ENCODE measurements at places on chromosomes 2 and 18.

DNA sequence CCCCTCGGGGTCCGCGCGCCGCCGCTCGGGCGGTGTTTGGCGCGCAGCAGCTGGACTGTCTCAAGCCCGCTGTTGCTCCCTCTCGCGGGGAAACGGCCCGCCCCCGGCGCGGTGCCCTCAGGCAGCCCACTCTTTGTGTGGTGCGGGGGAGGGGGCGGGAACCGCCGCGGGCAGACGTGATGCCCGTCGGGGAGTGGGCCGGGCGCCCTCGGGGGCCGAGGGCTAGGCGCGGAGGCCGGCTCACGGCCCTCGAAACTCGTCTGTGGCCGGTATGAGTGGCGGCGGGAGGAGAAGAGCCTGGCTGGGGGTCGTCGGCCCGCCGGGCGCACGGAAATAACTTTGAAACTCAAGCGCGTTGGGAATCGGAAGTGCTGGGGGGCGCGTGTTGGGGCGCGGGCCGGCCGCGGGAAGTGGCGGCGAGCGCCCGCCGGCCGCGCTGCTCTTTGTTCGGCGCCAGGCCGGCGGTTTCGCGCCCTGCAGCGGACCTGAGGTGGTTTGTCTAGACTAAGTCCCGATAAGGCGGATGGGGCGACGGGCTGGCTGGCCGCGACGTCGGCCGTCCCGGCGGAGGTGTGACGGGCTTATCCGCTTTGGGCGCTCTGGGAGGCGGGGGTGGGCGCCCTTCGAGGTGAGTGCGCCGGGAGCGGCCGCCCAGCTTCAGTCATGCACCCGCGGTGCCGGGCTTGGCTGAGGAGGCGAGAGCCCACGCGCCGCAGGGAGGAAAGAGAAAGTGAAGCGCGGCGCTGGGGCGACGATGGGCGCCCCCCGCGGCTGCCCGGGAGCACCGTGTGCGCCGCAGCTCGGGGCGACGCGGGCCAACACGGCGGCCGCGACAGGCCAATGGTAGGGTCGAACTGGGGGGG is 679 bp downstream of the PTMA start:
- peak; percentile 45 for DNase-seq

DNA sequence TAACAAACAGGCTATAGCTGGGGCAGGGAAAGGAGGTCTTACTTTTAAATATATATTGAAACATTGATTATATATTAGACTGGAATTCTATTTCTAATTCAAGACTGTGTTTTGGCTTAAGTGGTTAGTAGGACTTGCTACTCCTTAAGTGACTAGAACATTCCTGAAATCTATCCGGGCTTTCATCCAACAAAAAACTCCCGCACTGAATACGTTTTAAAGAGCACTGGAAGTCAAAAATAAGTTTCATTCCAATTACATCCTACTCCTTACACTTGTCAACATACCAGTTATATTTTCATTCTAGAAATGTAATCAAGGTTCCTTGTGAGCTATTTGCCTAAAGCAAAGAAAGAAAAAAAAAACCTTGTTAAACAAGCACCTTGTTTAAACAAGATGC is 204.6 kb downstream of the SP3 start:
- DNase-seq = no peak

DNA sequence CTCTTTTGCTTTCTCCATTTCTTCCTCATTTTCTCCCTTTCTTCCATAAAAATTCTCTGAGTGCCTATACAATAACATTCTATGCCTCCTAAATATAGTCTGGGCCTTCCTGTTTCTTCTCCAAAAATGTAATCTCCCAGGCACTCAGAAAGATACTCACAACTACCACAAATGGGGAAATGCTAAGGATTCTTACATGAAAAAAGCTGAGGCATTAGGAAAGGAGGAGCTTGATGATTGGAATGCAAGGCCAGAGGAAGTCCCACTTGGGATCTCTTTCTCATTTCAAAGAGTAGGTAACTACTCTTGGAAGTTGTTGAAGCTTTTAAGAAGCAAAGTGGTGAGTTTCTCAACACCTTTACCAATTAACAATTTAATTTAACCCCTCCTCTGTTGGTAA is 3.4 kb downstream of the VSNL1 start:
- DNase-seq = no peak

GRCh38 chr18:2281086-2281485 is 290.2 kb downstream of the METTL4 start:
- no peak for DNase-seq

DNA sequence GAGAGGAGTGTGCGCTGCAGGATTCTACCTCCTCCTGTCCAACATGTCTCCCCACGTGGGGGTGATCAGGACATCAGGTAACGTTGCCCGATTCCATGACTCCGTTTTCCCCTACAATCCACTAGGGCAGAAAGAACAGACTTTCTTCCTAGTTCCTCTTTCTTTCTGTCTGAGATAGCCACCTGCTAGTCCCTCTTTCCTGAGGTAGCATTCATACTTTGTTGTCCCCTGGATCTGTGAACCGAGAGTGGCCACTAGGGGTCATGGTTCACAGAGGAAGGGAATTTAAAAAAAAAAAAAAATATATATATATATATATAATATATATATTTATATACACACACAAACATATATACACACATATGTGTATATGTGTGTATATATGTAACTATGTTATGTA is 210.0 kb upstream of the ZNF521 start:
- no peak for DNase-seq

DNA sequence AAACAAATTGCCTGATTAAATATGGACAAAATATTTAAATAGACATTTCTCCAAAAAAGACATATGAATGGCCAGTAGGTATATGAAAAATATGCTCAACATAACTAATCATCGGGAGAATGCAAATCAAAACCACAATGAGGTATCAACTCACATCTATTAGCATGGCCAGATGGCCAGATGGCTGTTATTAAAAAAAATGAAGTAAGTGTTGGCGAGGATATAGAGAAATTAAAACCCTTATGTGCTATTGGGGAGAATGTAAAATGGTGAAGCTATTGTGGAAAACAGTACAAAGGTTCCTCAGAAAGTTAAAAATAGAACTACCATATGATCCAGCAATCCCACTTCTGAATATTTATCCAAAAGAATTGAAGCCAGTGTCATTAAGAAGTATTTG is 272.3 kb upstream of the ZNF804A start:
- no peak for DNase-seq

GRCh38 chr2:150478200-150478974 is 9.1 kb downstream of the RND3 start:
- no peak for DNase-seq

GRCh38 chr18:76455003-76455676 is 39.9 kb downstream of the ZNF516 start:
- DNase-seq = no peak

GRCh38 chr2:198220763-198221610 is 416.6 kb downstream of the PLCL1 start:
- no peak for DNase-seq

- no peak for DNase-seq
These were observed 8.0 kb upstream of the ANO7 start for GRCh38 chr2:241180495-241180894.

DNA sequence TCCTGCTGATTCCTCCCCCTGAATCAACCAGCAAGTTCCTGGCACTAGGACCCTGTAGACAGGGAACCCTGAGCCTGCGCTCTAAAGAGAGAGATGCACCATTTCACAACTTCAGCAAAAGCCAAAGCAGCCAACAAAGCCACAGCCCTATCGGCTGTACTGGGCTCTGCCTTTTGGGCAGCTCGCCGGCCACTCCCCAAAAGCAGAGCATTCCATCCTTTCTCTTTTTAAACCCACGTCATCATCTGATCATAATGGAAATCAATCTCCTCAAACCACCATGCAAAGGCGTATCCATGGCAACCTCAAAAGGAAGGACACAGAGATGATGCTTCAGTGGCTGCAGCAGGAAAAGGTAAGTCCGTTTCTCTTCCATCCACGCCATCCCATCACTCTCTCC is 5.3 kb upstream of the DCTN1 start:
- no peak for DNase-seq

DNA sequence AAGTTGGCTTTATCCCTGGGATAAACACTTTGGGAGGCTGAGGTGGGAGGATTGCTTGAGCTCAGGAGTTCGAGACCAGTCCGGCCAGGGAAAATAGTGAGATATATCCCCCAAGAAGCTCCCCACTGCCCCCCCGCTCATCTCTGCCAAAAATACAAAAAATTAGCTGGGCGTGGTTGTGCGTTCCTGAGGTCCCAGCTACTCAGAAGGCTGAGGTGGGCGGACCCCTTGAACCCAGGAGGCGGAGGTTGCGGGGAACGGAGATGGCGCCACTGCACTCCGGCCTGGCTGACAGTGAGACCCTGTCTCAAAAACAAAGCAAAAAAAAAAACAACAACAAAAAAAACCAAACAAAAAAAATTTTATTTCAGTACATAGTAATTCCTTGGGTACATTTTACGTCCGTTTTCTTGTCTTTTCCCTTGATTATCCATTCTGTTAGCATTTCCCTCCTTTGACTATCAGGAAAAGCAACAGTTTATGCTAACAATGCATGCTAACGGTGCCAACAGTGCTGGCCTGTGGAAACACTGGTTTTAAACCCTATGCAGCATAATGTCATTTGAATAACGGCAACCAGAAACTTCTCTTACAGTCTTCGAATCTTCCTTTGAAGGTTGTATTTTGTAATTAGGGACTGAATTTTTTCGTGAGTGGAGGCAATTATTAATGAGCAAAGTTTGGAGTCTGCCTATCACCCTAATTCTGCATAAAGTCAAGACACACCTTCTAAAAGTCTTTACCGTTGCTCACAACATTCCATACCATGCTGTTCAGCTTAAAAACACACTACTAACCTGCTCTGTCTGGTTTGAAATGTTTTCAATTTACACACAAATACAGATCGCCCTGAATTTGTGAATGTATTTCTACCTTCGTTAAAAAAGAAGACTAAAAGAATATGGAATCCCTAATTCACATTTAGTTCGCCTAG is 721 bp upstream of the MIB1 start:
- no peak for DNase-seq

DNA sequence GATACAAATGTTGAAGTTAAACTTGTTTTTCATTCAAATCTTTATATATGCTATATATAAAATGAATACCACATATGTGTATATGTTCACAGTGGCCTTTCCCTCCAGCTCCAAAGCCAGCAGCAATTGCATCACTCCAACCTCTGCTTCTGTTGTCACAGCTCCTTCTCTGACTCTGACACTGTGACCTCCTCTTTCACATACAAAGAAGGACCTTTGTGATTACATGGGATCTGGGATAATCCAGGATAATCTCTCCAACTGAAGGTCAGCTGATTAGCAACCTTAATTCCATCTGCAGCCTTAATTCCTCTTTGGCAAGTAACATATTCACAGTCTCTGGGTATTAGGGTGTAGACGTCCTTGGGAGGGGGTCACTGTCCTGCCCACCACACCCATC is 8.4 kb downstream of the FLACC1 start:
- DNase-seq = no peak

- no peak for DNase-seq
These were observed 65.5 kb downstream of the MSTN start for GRCh38 chr2:189997016-189997415.

GRCh38 chr2:239903210-239903609 is 121.9 kb downstream of the NDUFA10 start:
- no peak for DNase-seq

GRCh38 chr2:37880551-37880950 is 44.5 kb upstream of the RMDN2 start:
- no peak for DNase-seq

- DNase-seq = no peak
These were observed 481.6 kb downstream of the EIPR1 start for GRCh38 chr2:2896011-2896410.

GRCh38 chr2:158319269-158319668 is 137.3 kb downstream of the CCDC148 start:
- DNase-seq = no peak

DNA sequence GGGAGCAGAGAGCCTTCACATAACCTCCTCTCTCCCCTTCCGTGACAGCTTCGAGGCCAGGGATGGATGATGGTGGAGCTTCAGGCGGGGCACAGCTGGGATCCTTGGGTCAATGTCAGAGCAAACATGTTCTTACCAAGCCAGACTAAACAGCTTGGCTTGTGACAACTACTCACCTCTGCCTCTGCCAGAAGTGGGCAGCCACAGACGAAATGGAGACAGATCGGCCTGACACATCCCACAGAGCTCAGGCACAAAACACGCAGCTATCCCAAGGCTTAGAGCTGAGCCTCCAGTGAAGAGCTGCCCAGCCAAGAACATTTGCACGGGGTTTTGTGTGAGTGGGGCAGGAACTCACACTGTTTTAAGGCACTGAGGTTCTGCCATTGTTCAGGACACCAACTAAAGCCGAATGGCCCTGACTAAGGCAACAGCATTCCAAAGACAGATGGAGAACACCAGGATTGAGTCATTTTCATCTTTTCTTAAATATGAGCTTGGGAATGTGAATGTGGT is 12.8 kb downstream of the PXDN start:
- DNase-seq = no peak

DNA sequence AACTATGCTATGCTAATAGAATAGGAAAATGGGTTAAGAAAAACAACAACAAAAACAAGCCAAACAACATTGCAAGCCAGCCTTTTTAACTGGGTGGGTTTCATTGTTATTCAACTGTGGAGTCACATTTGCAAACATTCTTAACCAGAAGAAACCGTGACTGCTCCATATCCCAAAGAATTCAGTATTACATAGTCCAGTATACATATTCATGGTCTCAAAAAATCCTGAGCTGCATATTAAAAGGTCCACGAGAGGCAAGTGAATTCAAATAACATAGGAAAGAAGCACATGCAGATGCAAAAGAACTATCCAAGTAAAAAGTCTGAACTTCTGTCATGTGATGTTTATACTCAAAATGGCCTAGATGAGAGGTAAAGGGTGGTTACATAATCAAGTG is 179.1 kb upstream of the ETAA1 start:
- DNase-seq = no peak

GRCh38 chr2:21607572-21607971 is 483.8 kb downstream of the TDRD15 start:
- DNase-seq = no peak

- DNase-seq = no peak
These were observed 22.0 kb downstream of the SLC14A1 start for GRCh38 chr18:45745817-45746461.

- no peak for DNase-seq
These were observed 1293.7 kb upstream of the FAM98A start for GRCh38 chr2:34892766-34893165.

- no peak for DNase-seq
These were observed 69.0 kb downstream of the CTAGE1 start for GRCh38 chr18:22348521-22349316.

DNA sequence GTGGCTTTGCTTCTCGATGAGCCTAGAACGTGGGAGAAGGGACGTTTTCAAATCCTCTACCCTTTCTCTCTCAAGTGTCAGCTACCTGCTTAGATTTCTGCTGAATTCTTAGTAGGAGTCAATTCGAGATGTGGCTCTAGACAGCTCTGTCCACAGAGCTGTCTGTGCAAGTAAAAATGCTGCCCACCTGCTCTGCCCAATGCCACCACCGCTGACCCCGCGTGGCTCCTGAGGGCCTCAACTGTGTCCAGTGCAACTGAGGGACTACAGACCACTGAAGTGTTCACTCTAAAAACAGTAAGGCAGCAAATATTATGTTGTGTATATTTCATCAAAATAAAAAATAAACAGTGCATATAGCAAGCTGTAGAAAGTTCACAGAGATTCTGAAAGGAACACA is 266.3 kb downstream of the ZNF516 start:
- no peak for DNase-seq

Data from activated T-helper 1 cell treated with Interleukin-2 at 50 U/mL for 16 hours (primary cell).